Stomach (tissue), 19 donors: ENCODE measurements at places on chromosomes 2 and 18.

GRCh38 chr18:23210526-23210925, 75.2 kb downstream of the CABLES1 start:
- no peak for DNase-seq

DNA sequence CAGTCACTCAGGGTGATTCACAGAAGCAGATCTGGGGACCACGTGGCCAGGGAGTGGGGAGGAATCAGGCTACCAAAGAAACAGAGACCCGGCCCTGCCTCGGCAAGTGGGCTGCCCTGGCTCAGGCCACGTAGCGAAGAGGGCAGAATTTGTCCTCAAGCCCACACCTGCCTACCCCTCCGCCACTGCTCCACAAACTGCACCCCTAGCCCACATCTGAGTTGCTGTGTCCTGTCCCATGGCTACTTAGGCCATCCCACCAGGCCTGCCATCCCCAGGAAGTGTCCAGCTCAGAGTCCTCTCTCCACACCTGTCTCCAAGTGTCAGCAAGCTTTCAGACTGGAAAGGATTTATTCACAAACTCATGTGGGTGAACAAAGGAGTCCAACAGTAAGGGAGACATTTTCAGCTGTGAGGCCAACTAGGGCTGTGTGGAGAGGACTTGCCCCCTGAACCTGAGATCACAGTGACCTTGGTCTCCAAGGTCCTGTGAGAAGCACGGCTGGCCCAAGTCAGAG, 31.7 kb upstream of the ASPRV1 start:
- no peak for DNase-seq

DNA sequence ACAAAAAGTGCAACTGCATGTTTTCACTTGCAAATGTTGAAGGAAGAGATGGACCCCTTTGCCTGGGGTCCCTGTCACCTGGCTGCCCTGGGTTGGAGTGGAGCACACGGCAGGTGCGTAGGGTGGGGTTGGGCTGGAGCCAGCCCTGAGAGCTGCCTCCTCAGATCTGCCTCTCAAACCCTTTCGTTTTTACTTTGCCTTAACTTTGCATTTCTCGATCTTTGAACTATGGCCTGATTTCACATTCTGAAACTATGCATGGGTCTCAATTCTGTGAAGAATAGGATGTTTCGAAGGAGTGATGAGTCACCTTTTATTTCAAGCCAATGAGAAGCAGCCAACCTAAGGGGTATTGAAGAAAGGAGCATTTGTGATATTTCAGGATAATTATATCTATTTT, 132.8 kb downstream of the ACOXL start:
- no peak for DNase-seq

- DNase-seq: no peak
Observed at GRCh38 chr2:150350500-150350899, 137.0 kb downstream of the RND3 start.

DNA sequence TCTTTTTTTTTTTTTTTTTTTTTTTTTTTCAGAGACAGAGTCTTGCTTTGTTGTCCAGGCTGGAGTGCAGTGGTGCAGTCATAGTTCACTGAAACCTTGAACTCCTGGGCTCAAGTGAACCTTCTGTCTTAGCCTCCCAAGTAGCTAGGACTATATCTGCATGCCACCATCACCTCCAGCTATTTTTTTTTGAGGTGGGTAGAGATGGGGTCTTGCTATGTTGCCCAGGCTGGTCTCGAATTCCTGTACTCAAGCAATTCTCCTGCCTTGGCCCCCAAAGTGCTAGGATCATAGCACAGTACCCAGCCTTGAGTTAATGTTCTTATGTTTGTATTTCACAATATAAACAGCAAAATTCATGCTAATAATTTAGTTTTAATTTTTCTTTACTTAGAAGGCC, 62.9 kb upstream of the IGFBP2 start:
- no peak for DNase-seq

DNA sequence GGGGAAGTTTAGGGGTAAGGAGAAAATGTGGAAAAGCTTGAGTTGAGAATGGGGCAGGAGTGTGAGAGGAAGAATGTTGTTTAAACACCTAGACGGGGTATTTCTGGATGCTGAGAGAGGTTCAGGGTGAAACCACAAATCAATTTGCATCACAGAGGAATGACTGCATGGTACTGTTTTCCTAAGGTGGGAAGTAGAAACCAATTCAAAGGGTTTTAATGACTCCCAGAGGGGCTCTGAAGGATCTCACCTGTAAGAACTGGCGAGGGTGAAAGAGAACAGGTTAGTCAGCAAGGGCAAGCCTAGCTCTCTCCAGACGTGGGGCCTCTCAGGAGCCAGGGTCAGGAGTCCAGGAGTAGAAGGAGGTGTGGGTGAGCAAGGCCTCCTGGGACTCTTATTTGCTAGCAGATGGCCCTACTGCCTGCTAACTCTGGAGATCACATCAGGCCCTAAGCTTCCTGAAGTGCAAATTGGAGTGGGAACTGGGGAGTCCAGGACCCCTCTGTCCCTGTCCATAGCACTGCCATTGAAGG, 133.0 kb upstream of the CELF4 start:
- peak; percentile 24 for DNase-seq

GRCh38 chr18:59446012-59446411, 86.9 kb upstream of the LMAN1 start:
- no peak for DNase-seq

GRCh38 chr2:8002765-8003393, 679.0 kb upstream of the ID2 start:
- DNase-seq: no peak

- no peak for DNase-seq
Observed at GRCh38 chr2:43278564-43279220, 52.3 kb upstream of the ZFP36L2 start.

DNA sequence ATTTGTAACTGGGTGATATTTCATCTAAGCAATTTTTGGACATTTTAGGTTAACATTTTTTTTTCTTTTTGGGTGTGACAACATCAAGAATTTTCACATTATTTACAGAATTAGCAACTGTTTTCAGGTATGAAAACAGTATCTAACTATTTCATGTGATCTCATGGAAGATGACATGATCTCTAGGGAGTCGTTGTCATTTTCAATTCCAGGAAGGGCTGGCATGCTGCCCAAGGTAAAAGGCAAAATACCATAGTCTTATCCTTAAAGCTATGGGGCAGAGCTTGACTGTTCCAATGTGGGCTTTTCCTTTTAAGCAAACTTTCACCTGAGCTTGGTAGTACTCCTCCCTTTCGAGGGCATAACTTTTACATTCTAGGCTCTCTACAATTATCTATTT, 443.7 kb downstream of the DSEL start:
- no peak for DNase-seq

GRCh38 chr2:68318914-68319397, 793 bp downstream of the CNRIP1 start:
- DNase-seq: no peak

- no peak for DNase-seq
Observed at GRCh38 chr18:10141559-10141958, 227.7 kb downstream of the VAPA start.

DNA sequence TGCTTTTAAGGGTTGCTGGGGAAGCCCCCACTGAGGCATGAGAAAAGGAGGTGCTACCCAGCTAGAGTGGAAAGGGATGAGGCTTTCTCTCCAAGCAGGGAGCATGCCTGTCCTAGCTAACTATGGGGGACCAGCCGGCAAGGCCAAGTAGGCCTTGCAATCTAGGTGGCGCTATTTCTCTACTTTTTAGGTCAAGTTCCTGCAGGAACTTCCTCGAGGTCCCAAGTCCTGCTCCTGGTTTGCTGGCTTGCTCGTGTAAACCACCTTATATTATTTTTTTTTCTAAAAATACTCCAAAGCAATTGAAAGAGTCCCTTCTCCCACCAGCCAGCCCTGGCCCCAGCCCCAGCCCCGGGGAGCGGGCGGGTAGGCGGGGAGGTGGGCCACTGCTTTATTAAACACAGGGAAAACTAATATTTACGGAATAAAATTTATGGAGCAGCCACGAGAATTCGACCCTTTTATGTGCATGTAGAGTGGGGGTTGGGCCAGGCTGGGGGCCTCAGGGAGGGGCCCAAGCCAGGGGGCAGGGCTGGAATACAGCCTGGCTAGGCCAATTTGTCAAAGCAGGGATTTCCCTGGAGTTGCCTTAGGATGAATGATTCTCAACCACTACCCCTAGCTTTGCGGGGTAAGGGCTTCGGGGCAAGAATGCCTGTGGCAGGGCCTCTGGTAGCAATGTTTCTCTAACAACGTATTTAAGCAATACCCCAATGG, 12.8 kb upstream of the IHH start:
- peak; percentile 89 for DNase-seq

GRCh38 chr2:11998626-11999378, 252.4 kb downstream of the LPIN1 start:
- no peak for DNase-seq

DNA sequence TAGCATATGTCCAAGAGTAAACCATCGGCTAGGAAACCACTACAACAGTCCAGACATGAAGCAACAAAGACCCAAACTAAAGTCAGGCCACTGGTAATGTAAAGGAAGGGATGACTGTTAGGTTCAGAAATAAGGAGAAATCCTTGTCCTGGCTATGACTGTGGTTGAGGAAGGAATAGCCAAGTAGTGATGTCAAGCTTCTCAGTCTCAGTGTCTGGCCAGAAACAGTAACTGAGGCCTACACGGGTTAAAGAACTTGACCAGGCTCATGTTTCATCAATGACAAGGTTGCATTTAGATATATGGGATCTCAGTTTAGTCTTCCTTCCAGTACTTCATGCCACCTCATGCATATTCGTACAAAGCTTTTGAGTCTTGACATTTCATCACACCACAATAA, 162.0 kb downstream of the ETAA1 start:
- no peak for DNase-seq

DNA sequence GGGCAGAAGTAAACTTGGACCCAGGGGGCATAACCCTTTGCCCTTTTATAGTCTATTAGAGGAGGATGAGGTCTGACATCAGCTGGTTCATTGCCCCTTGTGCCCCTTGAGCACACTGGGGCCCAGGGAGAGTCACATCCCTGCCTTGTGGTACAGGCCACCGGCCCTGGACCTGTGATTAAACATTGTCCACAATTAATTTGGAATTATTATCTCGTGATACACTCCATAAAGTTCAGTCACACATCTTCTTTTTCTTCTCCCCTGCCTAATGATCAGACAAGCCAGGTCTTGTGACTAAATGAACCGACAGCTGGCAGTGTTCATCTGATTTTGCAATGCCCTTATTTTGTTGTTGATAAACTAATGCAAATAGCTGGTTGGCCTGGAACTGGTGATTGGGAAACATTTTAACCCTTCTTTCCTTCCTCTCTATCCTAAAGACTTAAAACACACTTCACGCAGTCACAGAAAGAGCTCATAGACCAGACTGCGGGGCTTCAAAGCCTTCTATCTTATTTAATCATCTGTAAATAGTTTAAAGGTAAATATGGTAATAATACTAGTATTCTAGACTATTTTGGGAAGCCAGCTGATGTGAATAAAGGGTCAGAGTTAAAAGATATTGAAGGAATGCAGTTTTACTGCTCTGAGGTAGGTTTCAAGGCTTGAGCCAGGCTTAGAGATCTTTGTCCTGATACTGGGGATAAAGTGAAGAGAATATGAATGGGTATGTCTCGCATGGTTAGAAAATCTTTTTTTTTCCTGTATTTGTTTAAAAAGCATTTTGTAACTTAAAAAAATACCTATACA, 13.4 kb downstream of the IL1R1 start:
- DNase-seq: peak; percentile 40

DNA sequence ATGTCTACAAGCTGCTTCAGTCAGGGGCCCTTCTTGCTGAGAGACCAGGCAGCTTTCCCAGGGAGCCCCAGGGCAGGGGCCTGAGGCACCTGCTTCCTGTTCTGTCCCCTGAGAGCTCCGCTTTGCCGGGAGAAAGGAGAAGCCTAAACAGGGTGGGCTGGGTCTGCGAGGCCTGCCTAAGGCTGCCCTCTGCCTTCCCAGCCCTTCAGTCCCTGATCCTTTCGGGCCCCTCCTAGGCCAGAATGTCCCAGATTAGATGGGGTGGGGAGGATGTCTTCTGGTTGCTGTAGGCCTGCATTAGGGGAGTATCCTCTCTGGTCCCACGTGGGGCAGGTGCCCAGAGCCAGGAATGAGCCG, 72.4 kb downstream of the TGOLN2 start:
- no peak for DNase-seq

GRCh38 chr2:54728669-54729120, 5.2 kb downstream of the EML6 start:
- DNase-seq: no peak

DNA sequence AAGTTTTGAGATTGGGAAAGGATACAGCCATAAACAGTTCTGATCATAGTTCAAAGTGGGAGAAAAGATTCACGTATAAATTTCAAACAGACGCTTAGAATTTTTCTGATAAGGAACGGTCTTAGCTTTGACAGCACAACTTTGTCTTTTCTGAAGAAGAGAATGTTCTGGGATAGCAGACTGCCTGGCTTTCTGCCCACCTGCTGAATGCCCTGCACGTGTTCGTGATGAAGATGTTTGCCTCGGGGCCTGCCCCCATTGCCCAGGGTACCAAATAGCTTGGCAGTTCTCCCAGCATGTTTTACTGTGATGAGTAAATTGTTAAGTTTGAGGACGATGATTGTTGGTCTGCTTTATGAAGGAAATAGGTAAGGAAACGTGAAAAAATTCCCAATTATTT, 4.6 kb downstream of the MRPL33 start:
- DNase-seq: no peak

DNA sequence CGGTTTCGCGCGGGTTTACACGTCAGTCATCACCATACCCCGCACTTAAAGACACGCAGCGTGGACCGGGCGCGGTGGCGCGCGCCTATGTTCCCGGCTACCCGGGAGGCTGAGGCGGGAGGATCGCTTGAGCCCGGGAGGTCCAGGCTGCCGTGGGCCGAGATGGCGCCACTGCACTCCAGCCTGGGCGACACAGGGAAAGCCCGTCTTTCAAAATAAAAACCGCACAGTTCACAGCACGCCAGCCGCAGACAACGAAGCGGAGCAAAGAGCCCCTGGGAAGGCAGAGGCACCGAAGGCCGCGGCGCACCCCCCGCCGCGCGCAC, 328 bp downstream of the DTYMK start:
- DNase-seq: no peak

DNA sequence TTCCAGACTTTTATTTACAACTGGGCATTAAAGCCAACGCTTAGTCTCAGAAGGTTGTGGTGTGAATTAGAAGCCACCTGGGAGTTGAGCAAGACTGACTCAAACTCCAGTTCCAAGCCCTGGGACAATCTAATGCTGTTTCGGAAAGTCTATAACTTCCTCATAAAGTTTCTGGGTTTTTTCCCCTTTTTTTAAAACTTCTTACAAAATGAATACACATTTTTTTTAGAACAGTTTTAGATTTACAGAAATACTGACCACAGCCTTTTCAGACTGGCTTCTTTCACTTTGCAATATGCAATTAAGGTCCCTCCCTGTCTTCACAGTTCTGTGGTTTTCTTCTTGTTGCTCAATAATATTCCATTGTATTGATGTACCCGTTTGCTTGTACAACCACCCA, 115.9 kb upstream of the TWIST2 start:
- no peak for DNase-seq

- DNase-seq: no peak
Observed at GRCh38 chr2:152583512-152584229, 133.6 kb downstream of the PRPF40A start.

GRCh38 chr2:134139611-134140010, 114.3 kb upstream of the MGAT5 start:
- no peak for DNase-seq
